Activated naive CD8-positive, alpha-beta T cell treated with anti-CD3 and anti-CD28 coated beads, Interleukin-2, amount 10 ng/mL, durations not matched to agents 7 days and 5 days (primary cell): ENCODE measurements at places on chromosomes 4 and X.

DNA sequence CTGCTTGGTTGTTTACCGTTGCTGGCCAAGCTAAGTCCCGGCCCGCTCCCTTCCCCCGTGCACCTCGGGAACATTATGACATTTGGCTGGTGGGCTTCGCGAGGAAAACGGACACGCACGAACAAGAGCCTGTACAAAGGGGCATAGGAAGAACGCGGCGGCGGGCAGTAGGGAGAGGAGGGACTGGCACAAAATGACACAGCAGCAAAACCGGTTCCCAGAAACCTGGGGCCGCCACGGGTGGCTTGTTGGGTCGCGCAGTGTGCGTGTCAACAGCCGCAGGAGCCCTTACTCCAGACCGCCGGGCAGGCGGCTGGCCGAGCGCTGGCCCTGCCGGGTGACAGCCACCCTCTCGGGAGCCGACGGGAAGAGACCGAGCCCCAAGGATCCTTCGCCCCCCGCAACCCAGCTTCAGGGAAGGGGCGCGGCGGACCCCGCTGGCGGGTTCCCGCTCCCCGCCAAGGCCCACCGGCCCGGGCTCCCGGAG lies 1.6 kb upstream of the LIN54 start:
- H3K4me1 ChIP-seq = peaks cover 28% of the 10 kb centered on the region
- no peak for DNase-seq
- peak overlapping the region; percentile 99 for H3K27ac ChIP-seq
- peaks cover 5% of the 10 kb centered on the region for H3K36me3 ChIP-seq
- H3K4me3 ChIP-seq = peak overlapping the region; percentile 100
- H3K27me3 ChIP-seq = no peaks in the 10 kb centered on the region

DNA sequence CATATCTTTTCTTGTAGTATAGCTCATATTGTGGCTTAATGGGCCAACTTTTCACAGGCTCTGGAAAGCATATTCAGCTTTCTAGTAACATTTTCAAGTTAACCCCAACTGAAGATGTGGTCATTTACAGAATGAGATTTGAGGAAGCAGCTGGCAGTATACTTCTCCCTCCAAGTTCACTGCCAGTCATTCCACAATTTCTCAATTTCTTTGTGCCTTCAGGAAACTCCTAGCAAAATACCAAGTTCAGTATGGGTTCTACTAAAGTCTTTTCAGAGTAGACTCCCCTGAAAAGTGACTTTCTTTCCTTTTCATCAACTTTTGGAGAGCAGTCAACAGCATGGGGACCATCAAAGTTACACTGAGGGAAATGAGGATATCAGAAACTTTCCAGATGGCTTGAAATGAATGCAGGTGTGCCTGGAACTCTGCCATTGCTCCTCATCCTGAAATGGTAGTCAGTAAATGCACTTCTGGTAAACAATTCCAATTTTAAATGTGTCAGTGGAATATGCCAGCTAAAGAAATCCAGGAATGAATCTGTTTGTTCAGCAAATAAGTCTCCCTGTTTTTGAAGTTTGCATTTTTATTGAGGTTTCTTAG lies 81.5 kb upstream of the TEX13D start:
- no peak for DNase-seq
- no peak overlapping the region for H3K27ac ChIP-seq
- peaks cover 10% of the 10 kb centered on the region for H3K4me1 ChIP-seq
- no peak overlapping the region for H3K4me3 ChIP-seq
- H3K36me3 ChIP-seq = peaks cover 4% of the 10 kb centered on the region

DNA sequence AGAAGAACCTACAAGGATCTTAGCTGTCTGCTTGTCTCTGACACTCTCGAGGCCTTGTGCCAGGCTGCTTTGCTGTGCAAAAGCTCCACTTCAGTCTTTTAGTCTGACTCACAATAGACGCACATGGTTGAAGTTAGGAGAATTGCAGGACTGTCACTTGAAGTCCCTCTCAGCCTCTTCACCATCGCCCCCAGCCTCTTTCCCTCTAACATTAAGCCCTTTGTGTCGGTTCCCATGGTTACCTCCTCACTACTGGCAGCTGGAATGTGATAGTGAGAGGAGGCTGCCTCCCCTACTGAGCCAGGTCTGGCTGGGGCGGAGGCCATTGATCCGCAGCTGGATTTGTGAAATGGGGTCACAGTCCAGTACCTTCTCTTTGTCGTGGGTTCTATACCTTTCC lies 201.8 kb downstream of the SOWAHB start:
- no peaks in the 10 kb centered on the region for H3K36me3 ChIP-seq
- H3K4me3 ChIP-seq = no peak overlapping the region
- peaks cover 19% of the 10 kb centered on the region for H3K4me1 ChIP-seq
- DNase-seq = no peak
- peak overlapping the region; percentile 48 for H3K27ac ChIP-seq

- no peaks in the 10 kb centered on the region for H3K36me3 ChIP-seq
- H3K27me3 ChIP-seq = peaks cover 7% of the 10 kb centered on the region
- no peak overlapping the region for H3K4me3 ChIP-seq
Measured at GRCh38 chr4:145230726-145231125, 50.3 kb upstream of the OTUD4 start.

- peaks cover 5% of the 10 kb centered on the region for H3K36me3 ChIP-seq
- no peak overlapping the region for H3K4me3 ChIP-seq
- H3K27ac ChIP-seq = no peak overlapping the region
- H3K27me3 ChIP-seq = no peaks in the 10 kb centered on the region
Measured at GRCh38 chrX:78029663-78030062, 60.2 kb upstream of the PGAM4 start.
